LoVo (cell line): ENCODE measurements at places on chromosomes 16 and 17.

DNA sequence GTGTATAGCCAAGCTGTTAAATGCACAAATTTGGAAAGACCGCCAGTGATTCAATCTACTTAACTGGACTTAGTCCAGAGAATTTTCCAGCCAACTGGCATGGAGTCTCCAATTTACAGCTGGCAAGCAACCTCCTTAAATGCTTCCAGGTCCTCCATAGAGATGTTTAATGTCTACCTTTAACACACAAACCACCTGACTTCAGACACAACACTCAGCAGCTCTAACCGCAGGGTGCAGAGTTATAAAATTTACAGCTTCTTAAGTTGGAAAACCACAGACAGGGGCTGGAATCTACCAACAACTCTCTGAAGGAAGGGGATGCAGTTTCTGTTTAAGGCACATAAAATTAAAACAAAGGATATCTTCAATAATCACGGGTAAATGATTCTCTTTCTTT is 106.9 kb downstream of the SYCE1L start:
- peak; percentile 16 for DNase-seq

DNA sequence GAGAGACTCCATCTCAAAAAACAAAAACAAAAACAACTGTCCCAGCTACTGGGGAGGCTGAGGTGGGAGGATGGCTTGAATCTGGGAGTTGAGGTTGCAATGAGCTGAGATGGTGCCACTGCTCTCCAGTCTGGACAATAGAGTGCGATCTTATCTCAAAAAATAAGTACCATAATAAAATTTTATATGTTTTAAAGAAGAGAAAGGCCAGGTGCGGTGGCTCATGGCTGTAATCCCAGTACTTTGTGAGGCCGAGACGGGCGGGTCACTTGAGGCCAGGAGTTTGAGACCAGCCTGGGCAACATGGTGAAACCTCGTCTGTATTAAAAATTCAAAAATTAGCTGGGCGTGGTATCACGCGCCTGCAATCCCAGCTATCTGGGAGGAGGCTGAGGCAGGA is 11.4 kb downstream of the RPUSD1 start:
- no peak for DNase-seq

GRCh38 chr16:86074651-86075487 is 175.9 kb downstream of the IRF8 start:
- DNase-seq, result no peak

DNA sequence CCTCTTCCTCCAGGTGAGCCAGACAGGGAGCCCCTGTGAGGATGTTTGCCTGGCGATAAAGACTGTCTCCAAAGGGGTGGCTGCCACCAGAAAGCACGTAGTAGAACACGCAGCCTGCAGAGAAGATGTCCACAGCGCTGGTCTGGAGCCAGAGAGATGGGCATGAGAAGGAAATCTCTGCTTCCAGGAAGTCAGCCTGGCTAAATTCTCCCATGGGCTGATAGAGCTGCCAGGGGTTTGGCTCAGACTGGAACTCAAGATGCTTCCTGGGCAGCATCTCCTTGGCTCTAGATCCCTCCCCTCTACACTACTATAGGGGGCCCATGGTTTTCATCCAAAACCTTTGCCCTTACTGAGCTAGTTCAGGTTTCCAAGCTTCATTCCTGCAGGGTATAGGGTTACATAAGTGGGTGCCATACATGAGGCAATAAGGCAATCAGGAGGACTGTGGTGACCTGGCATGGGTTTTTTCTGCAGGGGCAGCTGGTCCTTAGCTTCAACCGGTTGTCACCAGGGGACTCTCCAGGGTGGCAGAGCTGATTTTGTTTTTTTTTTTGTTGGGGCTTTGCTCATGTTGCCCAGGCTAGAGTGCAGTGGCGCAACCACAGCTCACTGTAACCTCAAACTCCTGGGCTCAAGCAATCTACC is 13.6 kb downstream of the PLK1 start:
- DNase-seq, result no peak

DNA sequence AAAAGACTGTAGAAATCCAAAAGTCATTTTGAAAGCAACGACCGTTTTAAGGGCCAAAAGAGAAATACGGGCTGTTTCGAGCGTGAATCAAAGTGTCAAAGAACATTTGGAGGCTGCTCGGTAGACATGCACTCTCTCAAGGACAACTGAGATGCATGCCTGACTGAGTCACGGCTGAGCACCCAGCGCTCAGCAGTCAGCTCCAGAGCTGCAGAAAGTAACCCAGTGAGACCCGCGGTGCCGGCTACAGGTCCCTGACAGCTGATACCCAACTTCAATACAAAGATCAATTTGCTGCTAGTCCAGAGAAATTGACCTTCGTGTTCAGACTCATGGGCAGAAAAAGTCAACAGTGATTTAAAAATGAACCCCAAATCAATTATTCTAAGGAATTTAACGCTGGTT is 214.9 kb downstream of the STX8 start:
- no peak for DNase-seq

GRCh38 chr16:12092544-12092921 is 116.0 kb downstream of the SNX29 start:
- peak; percentile 35 for DNase-seq

- DNase-seq, result no peak
Measured at GRCh38 chr16:4752351-4753100, 14.4 kb downstream of the ZNF500 start.

GRCh38 chr16:57017251-57017650 is 27.9 kb downstream of the NLRC5 start:
- no peak for DNase-seq

DNA sequence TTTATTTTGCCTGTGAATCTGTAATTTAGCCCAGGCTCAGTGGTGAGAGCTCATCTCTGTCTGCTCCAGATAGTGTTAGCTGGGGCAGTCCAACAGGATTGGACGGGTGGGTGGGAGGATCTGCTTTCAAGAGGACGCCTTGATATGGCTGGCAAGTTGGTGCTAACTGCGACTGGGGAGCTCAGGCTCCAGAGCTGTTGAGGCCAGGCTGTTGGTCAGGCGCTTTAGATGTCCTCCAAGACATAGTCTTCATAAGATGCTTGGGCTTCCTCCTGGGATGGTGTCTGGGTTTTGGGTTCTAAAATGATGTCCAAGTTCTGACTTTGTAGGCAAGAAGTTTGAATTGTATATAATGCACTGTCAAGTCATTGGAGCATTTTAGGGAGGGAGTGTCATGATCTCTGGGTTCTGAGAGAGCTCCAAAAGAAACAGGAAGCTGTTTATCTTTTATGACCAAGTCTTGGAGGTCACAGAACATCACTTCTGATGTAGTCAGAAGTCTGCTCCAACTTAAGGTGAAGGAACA is 12.8 kb upstream of the PCTP start:
- DNase-seq, result no peak

DNA sequence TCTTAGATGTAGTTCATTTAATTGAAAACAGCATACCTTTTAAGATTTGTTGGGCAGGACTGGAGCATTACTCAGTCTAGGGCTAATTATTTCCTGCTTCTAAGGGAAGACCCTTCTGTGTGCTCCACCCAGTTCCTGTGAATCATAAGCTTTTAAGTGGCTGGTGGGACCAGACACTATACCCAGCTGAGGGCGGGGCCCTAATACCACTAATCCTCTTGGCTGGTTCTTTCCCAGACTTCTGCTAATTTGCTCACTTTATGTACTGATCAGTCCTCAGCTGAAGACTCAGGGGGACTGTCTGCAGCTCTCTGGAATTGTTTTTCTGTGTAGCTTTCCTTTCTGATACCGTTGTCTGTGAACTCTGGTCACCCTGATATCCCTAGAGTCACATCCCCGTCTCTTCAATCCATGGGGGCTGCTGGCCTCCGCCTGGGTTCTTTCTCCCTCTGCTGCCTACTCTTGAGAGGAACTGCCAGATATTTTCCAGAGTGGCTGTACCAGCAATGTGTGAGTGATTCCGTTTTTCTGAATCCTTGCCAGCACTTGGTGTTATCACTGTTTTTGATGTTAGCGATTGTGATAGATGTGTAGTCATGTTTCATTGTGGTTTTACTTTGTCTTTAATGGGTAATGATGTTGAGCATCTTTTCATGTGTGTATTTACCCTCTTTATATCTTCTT is 35.1 kb downstream of the MFSD11 start:
- DNase-seq, result peak; percentile 81

- DNase-seq, result no peak
Measured at GRCh38 chr16:30604316-30604947, 5.8 kb downstream of the ZNF689 start.

- DNase-seq, result no peak
Measured at GRCh38 chr16:78275420-78275819, 176.0 kb downstream of the WWOX start.

- DNase-seq, result no peak
Measured at GRCh38 chr17:30271102-30271501, 20.6 kb downstream of the BLMH start.

DNA sequence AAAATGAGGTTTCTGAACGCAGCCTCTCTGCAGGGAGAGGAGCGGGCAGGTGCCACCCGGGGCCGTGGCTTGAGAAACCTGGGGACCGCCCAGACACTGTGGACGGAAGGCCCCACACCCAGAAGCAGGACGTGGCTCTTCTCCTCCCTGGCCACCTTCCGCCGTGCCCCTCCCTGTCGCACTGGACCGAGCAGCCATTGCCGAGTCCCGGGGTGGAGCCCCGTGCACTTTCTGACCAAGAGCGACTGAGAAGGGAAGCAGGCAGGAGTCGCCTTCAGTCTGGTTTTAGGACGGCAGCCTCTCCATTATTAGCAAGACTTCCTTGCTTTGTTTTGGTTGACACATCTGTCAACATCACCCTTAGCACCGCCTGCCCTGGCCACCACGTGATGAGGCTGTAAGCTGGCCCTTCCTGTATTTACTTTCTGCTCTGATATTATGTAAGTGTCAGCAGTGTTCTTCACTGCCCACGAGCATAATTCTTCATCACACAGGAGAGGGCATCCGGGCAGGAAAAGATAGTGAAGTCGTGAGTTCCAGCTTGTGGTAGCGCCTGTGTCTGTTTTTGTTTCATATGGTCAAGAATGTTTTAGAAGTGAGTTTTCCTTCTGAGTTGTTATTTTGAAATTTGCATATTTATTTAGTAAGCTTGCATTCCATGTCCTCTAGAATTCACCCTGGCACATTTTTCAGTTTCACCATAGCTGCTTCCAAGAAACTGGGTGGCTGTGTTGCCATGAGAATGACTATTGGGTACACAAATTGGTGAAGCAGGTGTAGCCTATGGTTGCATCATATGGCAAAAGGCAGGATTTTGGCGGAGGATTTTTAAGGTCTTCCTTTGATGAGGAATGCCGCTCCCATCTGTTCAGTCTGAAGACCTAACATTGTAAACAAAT is 1.0 kb downstream of the HERPUD1 start:
- DNase-seq, result peak; percentile 67

GRCh38 chr16:50309527-50310307 is 43.4 kb downstream of the ADCY7 start:
- no peak for DNase-seq

DNA sequence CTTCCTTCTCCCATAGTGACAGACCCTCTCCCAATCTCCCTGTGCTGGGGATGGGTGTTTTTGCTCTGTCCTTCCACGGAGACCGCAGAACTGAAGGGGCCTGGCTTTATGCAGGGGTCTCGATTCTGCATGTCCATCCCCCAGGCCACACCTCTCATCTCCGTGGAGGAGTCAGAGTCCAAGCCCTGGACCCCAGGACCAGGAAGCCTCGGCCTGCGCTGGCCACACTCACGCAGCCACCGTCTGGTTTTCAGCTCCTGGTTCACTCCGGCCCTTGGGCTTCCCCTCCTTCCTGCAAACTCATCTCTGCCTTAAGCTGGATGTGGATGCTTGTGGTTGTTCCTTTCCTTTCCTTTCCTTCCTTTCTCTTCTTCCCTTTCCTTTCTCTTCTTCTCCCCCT is 90.8 kb downstream of the MGAT5B start:
- DNase-seq, result no peak

DNA sequence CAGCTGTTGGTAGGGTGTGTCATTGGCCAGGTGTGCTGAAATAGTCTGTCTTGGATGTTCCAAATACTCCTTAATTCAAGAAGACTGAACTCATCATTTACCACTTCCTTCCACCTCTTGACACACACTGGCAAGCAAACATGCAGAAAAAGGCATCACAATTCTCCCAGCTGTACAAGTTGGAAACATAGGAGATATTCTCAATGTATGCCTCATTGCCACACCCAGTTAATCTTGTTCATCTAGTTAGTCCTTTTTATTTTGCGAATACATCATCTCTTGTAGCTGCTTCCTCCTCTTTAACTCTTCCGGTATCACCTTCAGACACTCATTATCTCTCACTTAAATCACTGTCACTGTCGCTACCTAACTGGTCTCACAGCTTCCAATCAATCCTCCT is 75.1 kb upstream of the GOT2 start:
- no peak for DNase-seq
